ENCODE measurements at places on chromosomes 2 and 18.

- DNase-seq = peak; percentile 96
Observed at GRCh38 chr2:25324905-25325592, 16.7 kb downstream of the DNMT3A start.

- DNase-seq = peak; percentile 96
Observed at GRCh38 chr2:73175663-73176204, 26.6 kb upstream of the NOTO start.

DNA sequence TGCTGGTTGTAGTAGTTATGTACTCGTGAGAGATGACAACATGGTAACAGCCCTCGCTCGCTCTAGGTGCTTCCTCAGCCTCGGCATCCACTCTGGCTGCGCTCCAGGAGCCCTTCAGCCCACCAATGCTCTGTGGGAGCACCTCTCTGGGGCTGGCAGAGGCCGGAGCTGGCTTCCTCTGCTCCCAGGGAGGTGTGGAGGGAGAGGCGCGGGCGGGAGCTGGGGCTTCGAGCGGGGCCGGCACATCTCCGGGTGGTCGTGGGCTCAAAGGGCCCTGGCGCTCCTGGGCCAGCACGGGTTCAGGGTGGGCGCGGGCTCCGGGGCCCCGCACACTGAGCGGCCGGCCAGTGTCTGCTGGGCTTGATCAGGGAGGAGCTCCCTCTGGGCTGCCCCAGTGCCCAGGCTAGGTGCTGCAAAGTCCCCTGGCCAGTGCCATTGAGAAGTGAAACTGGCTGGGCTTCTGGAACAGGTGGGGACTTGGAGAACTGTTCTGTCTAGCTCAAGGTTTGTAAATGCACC, 1012.1 kb downstream of the CNTNAP5 start:
- no peak for DNase-seq

DNA sequence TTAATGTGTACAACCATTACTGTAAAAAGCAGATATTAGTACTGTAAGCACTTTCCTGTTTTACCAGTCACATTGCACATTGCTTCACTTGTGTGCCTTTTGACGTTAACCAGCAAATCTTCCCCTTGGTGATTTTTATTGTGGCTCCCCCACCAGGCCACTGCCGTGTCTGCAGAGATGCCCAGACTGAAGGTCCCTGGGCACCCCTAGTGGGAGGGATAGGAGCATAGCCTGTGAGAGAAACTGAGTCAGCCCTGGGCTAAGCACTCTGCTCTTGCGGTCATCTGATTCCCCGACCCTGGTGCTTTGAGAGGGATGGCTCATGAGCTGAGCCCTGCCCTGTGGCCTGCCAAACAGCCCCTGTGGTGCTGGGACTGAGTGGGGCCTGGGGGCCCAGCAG, 73.4 kb downstream of the INPP4A start:
- peak; percentile 15 for DNase-seq

- peak; percentile 56 for DNase-seq
Observed at GRCh38 chr2:201261471-201261870, 1.1 kb downstream of the CASP8 start.

DNA sequence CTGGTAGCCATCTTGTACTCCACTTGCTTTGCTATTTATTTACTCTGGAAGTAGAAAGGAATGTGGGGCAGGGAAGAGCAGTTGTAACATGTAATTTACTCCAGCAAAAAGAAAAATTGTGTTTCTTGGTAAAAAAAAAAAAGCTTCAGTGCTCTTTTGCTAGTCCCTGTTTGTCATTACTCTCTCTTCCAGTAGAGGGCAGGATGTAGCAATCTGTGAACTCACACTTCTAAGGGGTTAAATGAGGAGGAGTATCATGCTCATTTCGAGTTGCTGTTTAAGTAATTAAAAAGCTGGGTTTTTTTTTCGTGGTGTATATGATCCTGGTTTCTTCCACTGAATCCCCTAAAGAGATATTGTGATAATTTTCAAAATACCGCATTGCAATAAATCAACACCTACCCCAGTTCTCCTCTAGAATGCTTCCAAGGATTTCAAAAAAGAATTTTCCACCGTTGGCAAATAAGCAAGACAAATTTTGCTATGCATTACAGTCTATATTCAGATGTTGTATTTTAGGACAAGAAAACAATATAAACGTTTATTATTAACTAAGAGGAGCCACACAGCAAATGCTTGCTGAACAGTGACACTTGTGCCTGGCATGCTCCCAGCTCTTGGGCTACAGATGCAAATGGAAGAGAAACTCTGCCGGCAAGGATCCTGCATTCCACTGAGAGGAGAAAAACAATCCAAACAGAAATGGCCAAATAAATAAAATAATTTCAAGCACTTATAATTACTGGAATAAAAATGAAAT, 261.6 kb downstream of the ASXL3 start:
- DNase-seq = no peak

GRCh38 chr2:196988639-196989038, 62.1 kb upstream of the PGAP1 start:
- no peak for DNase-seq

- no peak for DNase-seq
Observed at GRCh38 chr18:3079653-3080052, 66.7 kb upstream of the LPIN2 start.

DNA sequence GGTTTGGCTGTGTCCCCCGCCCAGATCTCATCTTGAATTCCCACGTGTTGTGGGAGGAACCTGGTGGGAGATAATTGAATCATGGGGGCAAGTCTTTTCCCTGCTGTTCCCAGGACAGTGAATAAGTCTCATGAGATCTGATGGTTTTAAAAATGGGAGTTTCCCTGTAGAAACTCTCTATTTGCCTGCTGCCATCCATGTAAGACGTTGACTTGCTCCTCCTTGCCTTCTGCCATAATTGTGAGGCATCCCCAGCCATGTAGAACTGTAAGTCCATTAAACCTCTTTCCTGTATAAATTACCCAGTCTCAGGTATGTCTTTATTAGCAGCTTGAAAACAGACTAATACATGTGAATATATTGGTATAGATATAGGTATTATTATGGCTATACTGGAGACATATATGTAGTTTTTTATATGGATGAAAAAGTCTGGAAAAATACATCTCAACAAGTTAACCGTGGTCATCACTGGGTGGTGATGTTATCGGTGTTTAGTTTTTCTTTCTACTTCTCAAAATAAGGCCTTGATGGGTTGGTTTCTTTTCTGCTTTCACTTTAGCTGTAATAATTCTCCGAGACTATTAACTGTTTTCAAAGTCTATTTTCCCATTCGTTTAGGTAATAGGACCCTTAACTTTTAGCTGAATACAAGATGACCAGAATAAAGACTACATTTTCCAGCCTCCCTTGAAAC, 39.1 kb upstream of the NCOA1 start:
- no peak for DNase-seq

DNA sequence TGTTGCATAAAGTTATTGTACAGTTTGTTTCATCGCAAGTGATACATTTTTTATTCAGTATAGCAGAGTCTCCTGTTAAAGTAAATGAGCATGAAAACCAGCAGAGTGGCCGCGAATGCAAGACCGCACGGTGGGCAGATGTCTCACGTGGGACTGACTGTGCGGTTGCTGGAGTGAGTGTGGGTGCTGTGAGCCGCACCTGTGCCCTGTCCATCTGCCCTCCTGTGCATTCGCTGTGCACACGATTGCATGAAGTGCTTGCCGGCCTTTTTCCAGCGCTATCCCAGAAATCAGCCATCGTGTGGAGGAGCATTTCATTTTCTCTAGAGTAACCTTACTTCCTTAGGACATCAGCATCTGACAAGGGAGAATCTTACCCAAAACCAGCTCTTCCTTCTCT, 118.7 kb downstream of the RNF144A start:
- DNase-seq = no peak
